ENCODE measurements at places on chromosomes 5 and 9.
A peak's percentile ranks its signal among the peaks of the same experiment; 100 is the strongest.

GRCh38 chr5:17898766-17899165, 264.5 kb downstream of the TAF11L14 start:
- DNase-seq, result no peak

DNA sequence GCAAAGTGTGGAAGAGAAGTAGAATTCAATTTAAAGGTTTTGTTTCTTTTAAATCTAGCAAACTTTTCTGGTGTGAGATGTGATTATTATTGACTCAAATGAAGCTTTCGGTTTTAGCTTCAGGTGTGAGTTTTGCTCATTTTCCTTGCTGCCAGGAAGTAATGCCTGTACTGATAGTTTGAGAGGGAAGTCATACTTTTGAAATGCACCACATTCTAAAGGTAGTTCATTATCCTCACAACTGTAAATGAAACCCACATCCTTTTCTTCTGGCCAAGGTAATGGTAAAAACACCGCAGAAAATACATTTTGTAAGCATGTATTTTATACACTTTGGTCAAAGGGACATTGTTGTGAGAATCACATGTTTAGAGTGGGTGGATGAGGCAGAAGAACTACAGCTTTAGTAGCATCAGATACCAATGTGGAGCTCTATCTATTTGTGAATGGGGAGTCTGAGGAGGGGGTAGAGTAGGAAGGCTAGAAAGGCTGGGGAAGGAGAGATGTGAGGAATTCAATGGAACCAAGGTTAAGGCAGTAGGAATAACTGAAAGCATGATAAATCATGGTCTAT, 167.0 kb upstream of the CDKN2B start:
- no peak for DNase-seq

GRCh38 chr9:136820971-136821825, 13.4 kb downstream of the RABL6 start:
- DNase-seq, result no peak

DNA sequence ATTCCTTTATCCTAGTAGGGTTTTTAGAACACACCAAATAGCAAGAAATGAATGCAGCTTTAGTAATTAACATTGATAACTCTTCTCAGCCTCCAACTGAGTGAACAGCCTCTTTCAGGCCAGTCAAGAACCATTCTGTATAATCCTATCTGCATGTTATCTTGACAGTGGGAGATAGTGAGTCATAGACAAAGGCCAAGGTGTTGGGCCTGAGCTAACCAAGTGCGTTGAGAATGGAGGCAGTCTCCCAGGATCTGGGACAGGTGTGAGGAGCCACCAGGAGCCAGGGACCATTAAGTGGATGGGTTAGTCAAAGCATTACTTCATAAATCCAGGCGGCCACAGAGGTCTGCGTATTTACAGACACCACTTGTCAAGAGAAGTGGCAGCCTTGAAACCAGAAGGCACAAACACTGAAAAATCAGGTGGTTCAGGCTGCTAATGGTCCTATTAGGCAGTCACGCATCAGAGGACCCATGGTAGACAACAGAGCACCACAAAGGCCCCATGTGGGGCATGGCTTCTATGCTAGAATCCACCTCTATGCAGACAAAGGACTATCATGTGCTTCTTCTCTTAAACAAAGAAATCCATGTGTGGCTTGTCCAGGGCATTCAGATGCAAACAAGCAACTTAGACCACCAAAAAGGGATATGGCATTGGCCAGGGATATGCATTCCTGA, 409.7 kb upstream of the PIK3R1 start:
- no peak for DNase-seq

GRCh38 chr9:100426189-100426529, 784 bp upstream of the MSANTD3 start:
- no peak for DNase-seq

- no peak for DNase-seq
These were observed 3.3 kb upstream of the DCTN3 start for GRCh38 chr9:34623374-34624235.

GRCh38 chr9:135862809-135863208, 44.5 kb downstream of the CAMSAP1 start:
- no peak for DNase-seq

- DNase-seq, result no peak
These were observed 15.7 kb downstream of the LVRN start for GRCh38 chr5:115977988-115978387.

DNA sequence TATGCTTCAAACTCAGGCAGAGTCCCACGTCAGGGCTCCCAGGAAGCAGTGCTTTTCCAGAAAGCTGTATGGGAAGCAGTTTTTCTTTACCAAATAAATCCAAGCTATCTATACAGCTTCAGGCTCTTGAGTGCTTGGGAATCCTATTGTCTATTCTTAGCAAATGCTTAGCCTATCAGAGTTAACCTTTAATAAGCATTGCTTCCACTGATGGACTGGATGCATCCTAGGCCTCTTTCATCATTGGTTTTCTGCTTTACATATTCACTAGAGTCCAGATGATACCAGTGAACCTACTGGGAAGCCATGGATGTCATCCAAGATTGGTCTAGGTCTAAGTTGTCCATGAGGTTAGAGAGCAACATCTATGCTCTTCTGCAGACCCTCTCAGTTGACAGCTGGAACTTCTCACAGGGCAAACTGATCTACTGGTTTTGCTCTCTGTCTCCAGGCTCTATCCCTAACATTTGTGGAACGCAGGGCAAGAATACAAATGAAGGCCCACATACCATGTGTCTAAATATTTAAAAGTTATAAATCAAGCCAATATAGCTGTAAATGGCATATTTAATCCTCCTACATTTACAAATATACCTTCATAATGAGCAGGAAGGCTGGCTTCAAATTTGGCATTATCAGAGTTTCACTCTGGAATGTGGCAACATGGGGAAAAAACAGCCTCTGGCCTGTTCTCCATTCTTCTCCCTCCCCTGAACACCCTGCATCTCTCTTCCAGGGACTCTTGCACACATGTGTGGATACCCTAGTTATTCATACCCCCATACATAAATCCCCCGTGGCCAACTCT, 49.8 kb upstream of the PLPP1 start:
- no peak for DNase-seq

DNA sequence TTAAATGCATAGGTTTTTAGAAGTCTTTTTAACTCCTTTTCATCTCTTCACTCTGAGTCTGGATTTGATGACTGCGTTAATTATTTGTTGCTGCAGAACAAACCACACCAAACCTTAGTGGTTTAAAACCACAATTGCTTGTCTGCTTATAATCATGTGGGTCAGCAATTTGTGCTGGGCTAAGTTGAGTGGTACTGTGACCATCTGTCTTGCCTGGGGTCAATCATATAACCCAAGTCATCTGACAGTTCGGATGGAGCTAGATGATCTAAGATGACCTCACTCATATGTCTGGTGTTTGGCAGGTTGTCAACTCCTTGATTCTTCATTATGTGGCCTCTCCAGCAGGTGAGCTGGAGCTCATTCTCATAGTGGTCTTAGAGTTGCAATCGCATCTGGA, 219.1 kb upstream of the ELAVL2 start:
- no peak for DNase-seq

DNA sequence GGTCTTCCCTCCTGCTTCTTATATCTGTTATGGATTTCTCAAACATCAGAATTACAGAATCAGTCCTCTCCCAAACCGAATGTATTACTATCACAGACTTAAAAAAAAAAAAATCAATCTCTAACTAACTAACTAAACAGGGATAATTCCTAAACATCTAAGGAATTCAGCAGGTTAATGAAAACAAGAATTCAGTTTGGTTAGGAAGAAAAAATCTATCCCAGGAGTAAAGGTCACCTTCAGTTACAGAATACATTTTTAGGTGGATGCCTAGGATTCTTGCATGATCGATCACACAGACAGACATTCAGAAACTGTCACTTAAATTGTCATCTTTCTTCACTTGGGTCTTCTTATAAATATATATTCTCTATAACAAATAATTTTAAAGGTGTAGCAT, 11.5 kb downstream of the PTAR1 start:
- DNase-seq, result no peak

DNA sequence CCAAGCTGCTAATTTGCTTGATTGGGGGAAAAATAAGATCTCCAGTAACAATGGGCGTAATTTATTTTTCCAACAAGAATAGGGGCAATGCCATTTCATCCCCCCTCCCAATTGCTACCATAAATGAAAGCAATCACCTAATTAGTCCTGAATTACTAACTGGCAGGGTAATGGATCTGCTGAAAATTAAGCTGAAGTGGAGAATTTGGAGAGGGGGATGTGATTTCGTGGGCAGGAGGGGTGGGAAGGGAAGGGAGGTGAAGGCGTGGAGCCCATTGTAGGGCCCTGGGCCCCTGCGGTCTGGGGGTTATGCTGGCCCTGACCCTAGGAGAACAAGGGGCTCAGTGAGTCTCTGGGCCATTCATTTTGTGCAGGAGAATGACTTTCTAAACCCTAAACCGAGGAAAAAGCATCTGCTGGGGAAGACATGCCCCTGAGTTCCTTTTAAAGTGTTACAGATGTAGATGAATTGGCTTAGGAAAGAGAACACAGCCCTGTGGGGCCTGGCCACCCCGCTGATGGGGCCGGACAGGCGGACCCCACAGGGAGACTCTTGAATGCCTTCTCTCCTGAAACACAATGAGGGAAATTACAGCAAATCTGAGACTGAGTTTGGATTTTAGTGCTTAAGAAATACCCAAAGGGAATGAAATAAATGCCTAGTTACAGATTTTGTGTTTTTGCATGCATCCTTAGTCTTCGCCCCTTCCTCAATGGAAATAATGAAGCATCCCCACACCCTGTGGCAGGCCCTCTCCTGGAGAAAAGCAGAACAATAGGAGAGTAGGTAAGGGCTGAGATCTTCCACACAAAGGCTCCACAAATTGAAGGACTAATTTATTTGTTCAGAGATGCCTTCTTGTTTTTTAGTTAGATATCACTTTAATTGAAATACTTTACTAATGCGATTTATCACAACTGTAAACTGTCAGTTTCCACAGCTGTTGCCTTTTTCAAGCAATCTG, 143.2 kb downstream of the PSAT1 start:
- no peak for DNase-seq

DNA sequence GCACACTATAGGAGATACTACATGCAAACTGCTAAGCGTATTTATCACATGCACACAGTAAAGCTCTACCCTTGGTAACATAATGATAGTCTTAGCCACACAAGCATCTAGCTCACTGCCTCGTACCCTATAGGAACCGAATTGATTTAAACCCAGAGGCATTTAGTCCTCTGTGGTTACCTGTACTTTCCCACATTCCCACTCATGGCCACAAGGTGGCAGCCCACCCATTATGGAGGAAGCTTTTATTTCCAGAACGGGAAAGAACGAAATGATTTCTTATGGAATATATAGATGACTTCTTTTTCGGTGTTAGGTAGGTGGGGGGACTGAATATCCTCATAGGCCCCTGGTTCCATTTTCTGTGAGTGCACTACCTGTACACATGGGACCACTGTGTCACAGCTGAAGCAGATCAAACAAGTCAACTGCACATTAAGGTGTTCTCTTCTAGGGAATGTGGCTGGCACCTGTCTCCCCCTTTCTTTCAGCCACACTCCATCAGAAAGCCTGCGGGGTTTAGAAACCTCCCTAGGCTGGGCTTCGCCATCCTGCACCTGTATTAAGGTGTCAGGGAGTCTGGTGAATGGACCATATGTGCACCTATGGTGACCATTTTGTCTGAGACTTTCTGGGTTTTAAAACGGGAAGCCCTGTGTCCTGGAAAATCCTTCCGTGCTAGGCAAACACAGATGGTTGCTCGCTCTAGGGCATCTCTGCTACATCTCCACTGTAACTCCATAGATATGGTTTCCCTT, 313.2 kb downstream of the SLIT3 start:
- DNase-seq, result peak; percentile 21

DNA sequence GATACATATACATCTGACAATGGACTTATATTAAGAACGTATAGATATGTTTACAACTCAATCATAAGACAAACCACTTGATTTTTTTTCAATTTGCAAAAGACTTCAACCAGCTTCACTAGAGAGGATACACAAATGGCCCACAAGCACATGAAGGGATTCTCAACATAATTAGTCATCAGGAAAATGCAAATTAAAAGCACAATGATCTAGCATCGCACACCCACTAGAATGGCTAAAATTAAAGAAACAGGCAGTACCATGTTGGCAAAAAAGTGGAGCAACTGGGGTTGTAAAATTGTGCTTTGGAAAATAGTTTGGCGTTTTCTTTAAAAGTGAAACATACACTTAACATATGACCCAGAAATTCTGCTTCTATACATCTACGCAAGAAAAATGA, 80.0 kb upstream of the TRIO start:
- DNase-seq, result no peak

- DNase-seq, result no peak
These were observed 98.2 kb downstream of the PBX3 start for GRCh38 chr9:125845271-125845808.

- DNase-seq, result peak; percentile 41
These were observed 21.8 kb downstream of the GRIN3A start for GRCh38 chr9:101716629-101717028.

- no peak for DNase-seq
These were observed 148.0 kb downstream of the RORB start for GRCh38 chr9:74645007-74645639.

DNA sequence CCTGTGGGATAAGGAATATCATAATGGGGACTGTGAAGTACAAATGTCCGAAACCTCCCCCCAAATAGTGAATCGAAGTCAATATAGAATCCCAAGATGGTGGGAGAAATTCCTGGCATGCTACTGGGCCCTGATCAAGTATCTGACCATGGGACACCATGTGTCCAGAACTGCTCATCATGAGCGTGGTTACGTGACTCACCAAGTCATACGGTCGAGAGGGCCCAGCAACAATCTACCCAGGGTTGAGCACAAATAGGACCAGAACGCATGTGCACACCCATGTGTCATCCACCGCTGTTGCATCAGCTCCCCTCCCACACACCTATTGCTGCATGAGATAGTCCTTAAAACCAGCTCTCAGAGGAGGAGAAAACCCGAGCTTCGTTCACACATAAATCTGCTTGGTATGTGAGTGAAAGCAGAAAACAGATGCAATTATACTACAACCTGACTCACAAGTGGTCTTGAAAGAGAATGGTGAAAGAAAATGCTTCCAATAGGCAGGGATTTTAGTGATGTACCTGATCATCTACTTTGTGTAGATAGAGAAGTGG, 353.2 kb downstream of the CWC27 start:
- DNase-seq, result no peak

- DNase-seq, result peak; percentile 50
These were observed 963 bp upstream of the HTR1A start for GRCh38 chr5:63963080-63963735.

GRCh38 chr5:122756264-122756911, 18.5 kb upstream of the SNX2 start:
- DNase-seq, result no peak

- DNase-seq, result peak; percentile 69
These were observed 553.8 kb downstream of the PTPRD start for GRCh38 chr9:10059044-10059443.

- DNase-seq, result no peak
These were observed 39.6 kb upstream of the TEX48 start for GRCh38 chr9:114721491-114722079.

- DNase-seq, result no peak
These were observed 197.7 kb downstream of the PTTG1 start for GRCh38 chr5:160619381-160619780.

- no peak for DNase-seq
These were observed 679.6 kb downstream of the IRX1 start for GRCh38 chr5:4275232-4275631.

- no peak for DNase-seq
These were observed 46.2 kb downstream of the IARS1 start for GRCh38 chr9:92247296-92247695.

GRCh38 chr5:96687812-96688453, 25.8 kb downstream of the CAST start:
- peak; percentile 37 for DNase-seq

- no peak for DNase-seq
These were observed 1.2 kb downstream of the CDC14B start for GRCh38 chr9:96618209-96619123.

Data from DMS 273 treated with DMSO at 0.1 percent for 48 hours (cell line).